NCI-H526 treated with DMSO at 0.1 percent for 48 hours (cell line): ENCODE measurements at places on chromosomes 1 and 21.

GRCh38 chr21:18384771-18385170 is 18.8 kb downstream of the TMPRSS15 start:
- peak; percentile 12 for DNase-seq

DNA sequence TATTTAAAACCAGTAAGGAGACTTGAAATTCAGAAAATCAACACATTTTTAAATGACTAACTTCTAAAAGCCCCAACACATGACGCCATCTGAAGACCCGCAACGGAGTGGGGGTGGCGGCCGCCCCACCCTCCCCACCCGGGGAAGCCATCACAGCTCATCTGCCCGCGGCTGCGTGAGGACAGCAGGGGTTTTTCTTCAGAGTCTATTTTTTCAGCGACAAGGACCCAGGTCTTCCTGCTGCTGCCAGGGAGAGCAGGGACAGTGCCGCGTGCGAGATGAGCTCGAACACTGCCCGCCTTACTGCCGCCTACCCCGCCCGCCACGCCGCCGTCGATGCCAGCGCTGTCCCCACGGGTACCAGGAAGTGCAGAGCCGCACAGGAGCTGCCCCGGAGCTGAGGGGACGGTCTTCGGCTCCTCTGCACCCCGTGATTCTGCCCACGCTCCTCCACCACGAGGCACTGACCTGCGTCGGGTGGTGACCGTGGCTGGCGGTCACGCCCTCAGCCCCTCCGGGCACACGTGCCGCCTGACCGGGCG is 79.0 kb downstream of the SKI start:
- DNase-seq = no peak

DNA sequence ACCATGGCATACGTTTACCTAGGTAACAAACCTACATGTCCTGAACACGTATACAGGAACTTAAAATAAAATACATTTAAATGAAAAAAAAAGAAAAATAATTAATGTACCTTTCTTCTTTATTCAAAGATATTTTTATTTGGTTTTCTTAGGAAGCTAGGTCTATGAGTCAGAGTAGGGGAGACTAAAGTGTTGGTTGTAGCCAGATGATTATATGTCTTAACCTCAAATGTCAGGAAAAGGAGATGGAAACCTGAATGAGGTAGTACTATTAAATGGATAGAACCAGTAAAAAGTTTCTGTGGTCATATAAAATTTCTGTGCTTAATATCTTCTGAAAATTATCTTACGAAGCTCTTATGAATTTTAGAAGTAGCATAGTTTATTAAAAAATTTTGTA is 275.8 kb downstream of the KCTD3 start:
- no peak for DNase-seq

GRCh38 chr1:8343044-8343443 is 25.1 kb downstream of the SLC45A1 start:
- no peak for DNase-seq

DNA sequence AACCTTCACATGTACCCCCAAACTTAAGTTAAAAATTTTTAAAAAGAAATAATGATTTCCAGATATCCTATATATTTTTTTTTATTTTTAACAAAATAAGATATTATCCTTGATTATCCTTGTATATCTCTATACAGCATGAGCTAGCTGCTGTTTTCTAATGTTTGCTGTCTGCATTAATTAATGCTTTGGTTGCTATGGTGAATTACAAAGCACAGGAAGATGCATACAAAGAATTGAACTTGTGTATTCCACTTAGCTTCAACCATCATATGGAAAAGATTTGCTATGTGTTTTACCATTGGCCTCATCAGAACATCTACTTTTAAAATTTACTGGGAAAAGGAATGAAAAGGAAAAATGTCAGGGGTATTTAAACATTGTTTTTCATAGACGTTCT is 35.4 kb downstream of the VPS45 start:
- DNase-seq = peak; percentile 54

- DNase-seq = no peak
Measured at GRCh38 chr1:25194572-25195020, 37.7 kb downstream of the SYF2 start.

DNA sequence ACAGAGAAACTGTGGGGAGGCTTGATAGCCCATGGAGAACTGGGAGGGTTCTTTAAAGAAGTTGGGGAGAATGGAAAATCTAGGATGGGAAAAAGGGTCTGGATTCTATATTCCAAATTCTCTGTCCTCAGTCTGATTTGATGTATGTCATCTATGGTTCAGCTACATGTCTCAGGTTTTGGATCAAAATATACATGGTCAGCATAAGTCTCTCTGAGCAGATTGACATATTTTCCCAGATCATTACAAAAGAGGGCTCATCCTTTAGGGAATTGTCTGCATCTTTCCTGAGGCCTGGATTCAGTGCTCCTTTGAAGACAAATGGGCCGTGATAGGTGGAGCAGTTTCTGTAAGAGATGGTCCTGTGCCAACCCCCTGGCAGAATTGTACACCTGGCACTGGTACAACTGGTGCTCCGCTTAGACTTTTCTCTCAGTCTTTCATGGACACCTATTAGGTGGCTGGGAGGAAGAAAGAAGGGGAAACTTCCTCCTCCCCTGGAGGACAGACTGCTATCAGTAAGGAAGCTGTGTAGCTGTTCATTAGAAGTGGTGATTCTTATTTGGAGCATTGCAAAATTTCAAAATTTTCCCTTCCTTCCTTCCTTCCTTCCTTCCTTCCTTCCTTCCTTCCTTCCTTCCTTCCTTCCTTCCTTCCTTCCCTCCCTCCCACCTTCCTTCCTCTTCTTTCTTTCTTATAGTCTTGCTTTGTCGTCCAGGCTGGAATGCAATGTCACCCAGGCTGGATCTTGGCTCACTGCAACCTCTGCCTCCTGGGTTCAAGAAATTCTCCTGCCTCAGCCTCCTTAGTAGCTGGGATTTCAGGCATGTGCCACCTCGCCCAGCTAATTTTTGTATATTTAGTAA is 26.1 kb upstream of the RGL1 start:
- no peak for DNase-seq

DNA sequence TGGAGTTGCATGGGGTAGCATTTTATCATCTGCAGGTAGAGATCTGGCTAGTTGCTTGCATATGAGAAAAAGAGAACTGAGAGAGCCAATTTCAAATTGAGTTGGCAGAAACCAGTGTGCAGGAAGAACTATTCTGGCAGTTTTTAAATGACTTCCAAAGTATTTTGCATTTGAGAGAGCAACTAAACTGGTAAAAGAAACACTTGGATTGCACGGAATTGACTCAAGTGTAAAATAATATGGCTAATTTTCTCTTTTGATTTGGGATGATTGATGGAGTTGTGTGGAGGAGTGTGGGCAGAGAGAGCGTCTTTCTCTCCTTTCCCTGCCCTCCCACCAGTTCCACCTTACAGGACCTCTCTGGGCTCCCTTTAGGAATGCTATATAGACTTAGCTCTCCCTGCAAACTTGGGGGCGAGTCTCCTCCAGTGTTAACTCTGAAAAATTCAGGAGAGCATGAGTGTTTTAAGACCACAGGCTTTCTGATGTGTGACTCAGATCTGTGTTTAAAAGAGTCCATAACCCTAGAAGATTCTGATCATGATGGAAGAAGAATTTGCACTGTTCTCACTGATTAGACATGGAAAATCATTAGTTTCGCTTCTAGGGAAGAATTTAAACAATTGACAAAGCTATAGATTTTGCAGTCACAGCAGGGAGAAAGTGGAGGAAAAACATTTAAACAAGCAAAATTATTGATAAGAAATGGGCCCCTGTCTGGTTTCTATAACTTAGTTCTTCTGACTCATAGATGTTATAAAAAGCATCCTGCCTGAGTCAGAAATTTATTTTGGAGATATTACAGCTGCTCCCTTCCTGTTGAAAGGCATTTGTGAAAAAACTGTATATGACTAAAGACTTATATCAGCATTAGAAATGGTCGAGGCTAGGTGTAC is 24.9 kb upstream of the CTBS start:
- no peak for DNase-seq

- no peak for DNase-seq
Measured at GRCh38 chr1:163610486-163610885, 288.7 kb downstream of the NUF2 start.

DNA sequence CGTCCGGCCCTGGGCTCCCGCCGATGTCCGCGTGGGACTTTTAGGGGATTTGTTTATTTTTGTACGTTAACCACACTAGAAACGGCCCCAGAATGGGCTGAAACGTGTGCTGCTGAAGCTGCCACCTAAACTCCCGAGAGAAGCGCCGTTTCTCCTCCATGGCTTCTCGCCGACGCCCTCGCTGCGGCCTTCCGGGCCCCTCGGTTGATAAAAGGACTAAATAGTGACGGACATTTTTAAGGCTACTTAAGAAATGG is 678 bp upstream of the PTTG1IP start:
- DNase-seq = no peak

GRCh38 chr21:42030311-42030710 is 20.2 kb upstream of the ZBTB21 start:
- no peak for DNase-seq

DNA sequence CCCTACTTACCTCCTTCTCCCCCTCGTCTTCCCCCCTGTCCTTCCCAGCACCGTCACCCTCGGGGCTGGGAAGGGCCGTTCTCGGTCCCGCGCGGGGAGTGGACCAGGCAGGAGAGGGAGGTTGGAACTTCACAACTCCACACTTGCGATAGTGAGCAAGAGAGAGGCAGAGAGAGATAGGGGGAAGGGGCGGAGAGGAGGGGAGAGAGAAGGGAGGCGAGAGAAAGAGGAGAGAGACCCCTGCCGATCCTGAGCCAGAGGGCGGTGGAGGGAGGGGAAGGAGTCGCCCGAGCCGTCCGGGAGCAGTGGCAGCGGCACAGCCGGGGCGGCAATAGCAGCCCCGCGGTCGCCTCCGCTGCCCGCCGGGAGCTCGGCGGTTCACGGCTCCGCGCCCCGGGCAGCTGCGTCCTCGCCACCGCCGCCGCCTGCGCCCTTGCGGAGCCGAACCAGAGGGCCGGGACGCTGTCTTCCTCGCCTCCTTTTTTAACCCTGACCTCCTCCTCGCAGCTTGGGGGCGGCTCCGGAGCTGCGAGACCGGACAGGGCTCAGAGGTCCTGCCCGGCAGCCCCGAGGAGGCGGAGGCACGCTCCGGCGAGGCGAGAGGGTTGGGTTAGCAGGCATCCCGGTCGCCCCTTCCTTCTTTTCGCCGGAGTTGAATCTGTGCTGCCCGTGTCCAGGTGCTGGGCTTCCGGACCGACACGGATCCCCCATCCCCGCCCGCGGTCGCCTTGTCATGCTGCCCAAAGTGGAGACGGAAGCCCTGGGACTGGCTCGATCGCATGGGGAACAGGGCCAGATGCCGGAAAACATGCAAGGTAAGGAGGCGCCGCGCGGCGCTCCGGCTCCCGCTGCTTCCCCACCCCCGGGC is 11.7 kb downstream of the NR5A2 start:
- peak; percentile 4 for DNase-seq

- no peak for DNase-seq
Measured at GRCh38 chr1:60665311-60665710, 417.1 kb upstream of the NFIA start.

GRCh38 chr1:3454811-3455618 is 550 bp downstream of the ARHGEF16 start:
- DNase-seq = no peak

DNA sequence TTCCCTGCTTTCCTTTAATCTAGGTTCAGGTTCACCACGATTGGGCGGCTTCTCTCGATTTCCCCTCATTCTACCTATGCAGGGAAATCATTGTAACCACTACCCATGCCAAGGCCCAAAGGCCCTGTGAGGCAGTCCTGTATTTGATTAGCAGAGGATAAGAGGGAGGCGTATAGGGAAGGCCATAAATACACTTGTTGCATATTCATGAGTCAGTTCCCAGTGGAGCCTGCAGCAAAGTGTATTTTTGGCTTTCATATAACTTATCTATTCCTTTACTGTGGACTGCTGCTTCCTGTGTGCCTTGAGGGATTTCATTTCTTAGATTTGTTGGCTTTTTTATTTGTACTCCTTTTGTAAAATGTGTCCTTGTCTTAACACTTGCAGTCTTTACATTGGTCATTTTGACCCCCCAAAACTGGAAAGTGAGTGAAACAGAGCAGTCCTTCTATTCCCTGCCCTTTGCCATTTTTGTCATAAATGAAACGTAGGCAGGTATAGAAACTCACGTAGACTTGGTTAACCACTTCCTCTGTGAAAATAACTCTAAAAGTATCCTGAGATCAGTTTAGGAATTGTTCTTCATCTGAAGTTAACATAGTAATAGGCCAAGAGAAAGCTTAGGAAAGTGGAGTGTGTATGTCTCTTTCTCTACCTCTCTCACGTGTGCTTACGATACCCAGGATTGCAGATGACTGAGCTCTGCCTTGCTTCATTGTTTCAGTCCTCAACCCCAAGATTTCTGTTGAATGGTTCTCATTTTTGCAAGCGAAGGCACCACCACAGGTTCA is 19.6 kb upstream of the KCNQ4 start:
- DNase-seq = no peak

DNA sequence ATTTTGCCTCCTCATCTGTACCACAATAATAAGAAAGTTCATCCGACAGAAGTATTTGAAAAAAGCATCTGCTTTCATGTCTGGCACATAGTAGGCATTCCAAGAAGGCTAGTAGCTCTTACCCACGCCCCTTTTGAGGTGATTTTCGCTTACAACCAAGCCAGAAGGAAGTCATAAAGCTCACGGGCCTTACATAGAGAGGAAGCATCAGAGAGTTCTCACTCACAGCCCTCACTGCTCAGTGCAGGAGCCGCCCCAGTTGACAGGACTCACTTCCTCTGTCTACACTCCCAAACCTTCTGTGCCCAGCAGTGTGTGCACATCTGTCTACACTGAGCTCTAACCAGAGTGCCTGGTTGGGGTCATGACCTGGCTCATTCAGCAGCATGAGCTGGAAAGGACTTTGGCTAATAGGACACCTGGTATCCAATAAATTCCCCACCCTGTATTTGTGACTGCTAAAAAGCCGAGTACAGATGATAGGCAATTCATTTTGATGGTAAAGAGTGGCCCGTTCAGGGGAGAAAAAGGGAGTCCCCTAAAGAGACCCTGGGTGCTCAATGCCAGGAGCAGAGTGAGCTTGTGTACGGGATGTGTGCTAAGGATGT is 36.8 kb upstream of the DUSP10 start:
- no peak for DNase-seq

DNA sequence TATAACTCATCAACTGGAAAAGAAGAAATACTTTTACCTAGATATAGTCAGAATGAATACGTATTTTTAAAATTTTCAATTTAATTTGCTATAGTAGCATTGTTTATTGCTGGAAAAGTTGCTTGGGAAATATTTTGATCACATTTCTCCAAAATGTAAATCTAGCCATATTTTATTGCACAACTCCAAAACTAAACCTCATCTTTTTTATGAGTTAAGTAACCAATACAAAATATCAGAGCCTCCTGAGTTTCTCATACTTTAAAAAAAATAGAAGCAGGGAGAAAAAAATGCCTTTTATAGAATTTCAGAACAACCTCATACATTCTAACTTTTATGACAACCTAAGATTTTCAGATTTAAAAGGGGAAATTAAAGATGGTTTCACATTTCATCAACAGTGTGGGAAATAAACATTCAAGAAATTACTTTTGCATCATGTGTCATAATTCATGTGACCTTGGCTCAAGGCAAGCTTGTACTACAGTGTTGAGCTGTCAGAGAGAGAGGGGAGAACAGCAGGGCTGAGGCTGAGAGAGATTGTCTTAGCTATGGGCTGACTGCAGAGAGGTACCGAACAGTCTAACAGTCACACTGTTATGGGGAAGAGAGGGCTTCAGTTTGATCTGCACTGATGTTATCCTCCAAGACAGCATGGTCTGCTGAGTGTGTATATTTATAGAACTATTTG is 519.0 kb downstream of the LTN1 start:
- DNase-seq = no peak
